ENCODE measurements at places on chromosomes 16 and 17.

- DNase-seq: no peak
Observed at GRCh38 chr16:1895068-1895467, 23.1 kb upstream of the MEIOB start.

DNA sequence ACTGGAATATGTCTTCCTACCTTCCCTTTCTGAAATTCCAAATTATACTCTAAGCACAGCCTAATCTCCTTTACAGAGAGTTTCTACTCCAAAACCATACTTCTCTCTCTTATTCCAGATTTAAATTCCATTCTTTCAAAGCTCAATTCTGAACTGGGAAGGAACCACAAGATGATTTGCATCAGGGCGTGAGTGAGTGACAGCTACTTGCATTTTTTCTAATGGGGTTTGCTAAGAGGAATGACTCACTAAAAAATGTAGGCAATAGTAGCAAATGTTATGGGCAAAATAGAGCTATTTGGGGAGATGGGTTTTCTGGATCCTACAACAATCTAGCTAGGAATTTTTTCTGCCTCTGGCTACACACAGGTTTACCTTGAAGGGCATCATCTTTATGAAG is 244.6 kb upstream of the PSMD7 start:
- no peak for DNase-seq

DNA sequence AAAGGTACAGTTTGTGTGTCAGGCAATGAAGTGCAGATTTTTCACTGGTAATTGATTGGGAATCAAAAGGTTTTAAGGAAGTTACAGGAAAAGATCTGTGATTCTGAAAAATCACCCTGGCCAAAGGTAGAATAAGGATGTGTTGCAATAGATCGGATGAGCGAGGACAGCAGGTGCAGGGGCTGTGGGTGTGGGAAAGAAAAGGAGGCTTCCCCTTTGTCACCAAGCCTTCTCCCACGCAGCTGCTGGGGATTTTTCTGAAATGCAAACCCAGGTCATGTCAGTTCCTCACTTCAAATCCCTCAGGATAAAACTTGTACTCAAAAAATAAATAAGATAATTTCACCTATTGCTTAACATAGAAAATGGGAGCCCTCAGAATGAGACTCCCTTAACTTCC is 47.9 kb upstream of the ARHGAP17 start:
- no peak for DNase-seq

- DNase-seq: no peak
Observed at GRCh38 chr17:50214976-50215760, 13.7 kb upstream of the COL1A1 start.

- DNase-seq: no peak
Observed at GRCh38 chr17:50133028-50133768, 3.2 kb upstream of the SAMD14 start.

DNA sequence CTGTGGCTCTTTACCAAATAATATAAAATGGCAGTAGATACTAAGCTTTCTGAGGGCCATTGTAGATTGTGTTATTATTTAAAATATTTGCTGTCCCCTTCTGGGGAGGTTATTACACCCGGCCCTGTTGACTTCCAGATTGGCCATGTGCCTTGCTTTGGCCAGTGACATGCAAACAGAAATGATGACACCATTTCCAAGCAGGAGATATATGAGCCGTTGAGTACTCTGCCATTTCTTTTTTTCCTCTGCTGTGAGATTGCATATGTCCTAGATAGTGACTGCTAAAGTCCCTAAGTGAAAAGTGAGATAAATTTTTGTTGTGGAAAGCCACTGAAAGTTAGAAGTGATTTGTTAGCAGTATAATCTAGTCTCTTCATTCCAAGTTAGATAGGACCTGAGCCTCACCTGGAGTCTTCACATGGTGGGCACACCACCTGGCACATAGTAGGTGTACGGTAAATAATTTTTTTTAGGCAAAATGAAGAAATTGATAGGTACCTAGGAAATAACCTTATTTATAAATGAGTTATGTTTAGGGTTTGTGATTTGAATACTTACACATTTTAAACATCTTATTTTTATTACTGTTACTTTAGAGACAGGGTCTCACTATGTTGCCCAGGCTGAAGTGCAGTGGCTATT is 204.0 kb upstream of the CACNG5 start:
- no peak for DNase-seq

GRCh38 chr17:28969706-28970393 is 18.5 kb upstream of the PHF12 start:
- no peak for DNase-seq

GRCh38 chr17:75645889-75646637 is 12.8 kb downstream of the SMIM5 start:
- no peak for DNase-seq

GRCh38 chr17:69425978-69426377 is 11.5 kb downstream of the MAP2K6 start:
- no peak for DNase-seq
